ENCODE measurements at places on chromosomes 7 and 10.

GRCh38 chr7:50423860-50424259, 26.3 kb downstream of the FIGNL1 start:
- DNase-seq = no peak

DNA sequence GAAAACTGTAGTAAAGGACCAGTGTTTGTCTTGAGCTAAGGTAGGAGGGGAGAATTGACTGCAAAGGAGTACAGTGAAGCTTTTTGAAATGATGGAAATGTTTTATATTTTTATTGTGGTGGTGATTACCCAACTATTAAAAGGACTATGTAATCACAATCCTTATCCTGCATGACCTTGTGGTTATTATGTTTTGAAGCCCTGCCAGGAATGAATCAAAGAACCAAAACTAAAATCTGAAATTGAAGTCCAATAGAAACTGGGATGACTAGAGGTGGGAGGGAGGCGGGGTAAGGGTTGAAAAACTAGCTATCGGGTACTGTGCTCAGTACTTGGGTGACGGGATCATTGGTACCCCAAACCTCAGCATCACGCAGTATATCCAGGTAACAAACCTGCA, 8.2 kb downstream of the CCDC7 start:
- DNase-seq = no peak

GRCh38 chr10:8054244-8054493, 319 bp upstream of the GATA3 start:
- no peak for DNase-seq

DNA sequence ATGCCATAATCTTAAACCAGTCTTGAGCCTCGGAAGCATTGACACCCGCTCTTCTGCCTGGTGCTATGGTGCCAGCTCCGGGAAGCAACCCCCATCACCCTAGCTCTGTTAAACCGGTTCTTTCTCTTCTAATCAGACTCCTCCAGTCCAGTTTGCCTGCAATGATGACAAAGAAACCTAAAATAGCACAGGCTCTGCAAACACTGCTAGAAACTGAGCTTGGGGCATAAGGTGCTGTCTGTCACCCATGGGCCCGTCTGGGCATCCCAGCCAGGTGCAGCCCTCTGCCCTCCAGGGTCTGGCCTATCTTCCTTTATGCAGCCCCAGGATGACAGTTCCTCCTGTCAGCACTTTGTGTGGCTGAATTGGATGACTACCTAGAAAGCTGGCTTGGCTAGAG, 14.2 kb upstream of the CAMK2G start:
- no peak for DNase-seq

- no peak for DNase-seq
Measured at GRCh38 chr10:48480397-48481374, 124.2 kb downstream of the ARHGAP22 start.

DNA sequence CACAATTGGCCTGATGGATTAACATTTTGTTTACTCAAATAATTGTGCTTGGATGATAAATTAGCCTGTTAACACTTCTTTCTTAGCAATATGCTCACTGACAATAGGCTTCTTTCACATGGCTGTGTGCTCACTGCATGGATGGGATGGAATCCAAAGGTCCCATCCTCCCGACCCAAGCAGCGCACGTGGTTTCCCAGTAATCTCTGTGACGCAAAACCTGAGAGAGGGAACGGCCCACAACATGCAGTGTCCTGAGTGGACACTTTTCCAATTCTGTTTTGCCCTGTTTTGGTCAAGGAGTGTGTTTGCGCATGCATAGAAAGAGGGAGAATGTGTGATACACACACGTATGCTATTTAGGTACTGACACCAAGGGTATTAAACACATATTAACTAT, 42.1 kb upstream of the RASGEF1A start:
- DNase-seq = no peak

- no peak for DNase-seq
Measured at GRCh38 chr10:17808971-17809841, at the start of gene MRC1. TSS of gene MRC1 (plus strand) at chr10:17809348. CDS start at chr10:17809466, 118 bp downstream.
